HFFc6 (cell line): ENCODE measurements at places on chromosomes 11 and 22.

DNA sequence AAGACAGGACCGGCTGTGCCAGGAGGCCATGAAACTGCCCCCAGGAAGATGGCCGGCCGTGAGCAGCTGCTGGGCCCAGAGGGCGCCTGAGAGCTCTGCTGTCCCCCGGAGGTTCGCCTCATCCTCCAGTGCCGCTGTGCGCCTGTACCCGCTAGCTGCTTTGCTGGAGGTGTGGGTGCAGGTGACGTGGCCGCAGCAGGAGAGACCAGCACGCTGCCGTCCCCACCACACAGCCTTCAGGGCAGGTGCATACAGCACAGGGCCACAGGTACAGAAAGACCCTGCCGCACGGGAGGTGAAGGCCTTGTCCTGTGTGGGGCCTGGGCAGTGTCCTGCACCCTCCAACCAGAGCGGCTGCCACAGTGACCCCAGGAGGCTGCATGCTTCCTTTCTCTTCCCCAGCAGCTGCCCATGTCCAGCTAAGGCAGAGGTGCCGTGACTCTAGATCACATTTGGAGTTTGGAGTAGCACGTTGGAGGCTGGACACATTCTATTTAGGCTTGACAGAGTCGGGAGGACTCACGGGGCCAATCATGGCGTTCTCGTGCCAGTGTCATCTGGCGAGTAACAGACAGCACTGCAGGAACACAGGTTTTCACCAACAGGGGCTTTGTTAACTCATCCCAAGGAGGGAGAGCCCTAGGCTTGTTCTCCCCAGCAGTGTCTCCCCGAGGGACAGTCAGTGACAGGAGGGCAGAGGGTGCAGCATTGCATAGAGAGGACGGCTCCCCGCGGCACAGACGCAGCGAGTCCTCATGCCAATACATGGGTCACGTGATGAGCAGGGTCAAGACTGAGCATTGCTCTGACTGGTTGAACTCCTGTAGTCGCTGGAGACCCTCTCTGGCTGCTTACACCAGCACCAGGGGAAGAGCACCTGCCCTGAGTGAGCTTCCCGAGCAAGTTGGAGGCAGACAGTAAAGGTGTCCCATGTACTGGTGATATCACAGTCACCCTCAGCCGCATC is 18.7 kb upstream of the PANX2 start:
- no peak for DNase-seq

GRCh38 chr11:58513747-58514367 is 6.0 kb upstream of the OR5B21 start:
- DNase-seq, result peak; percentile 59

DNA sequence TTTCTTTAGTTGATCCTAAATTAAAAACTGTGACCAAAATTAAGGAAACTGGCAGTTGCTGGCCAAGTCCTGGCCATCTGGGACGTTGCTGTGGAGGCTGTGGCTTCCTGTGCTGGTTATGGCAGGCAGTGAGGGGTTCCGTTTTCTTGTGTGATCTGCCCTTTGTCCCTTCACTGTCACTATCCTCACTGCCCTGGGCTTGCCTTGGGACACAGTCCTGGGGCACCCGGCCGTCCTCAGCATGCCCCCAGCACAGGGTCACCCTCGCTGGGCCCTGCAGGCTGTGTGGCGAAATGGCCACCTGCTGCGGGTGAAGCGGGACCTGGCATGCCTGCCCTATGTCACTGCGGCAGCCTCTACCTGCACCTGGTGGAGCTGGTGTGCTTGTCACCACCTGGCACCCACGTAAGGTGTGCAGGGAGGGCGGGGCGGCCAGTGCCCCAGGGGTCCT is 52.5 kb upstream of the SLC22A12 start:
- DNase-seq, result no peak

GRCh38 chr11:59766542-59767224 is 11.5 kb downstream of the STX3 start:
- DNase-seq, result no peak

DNA sequence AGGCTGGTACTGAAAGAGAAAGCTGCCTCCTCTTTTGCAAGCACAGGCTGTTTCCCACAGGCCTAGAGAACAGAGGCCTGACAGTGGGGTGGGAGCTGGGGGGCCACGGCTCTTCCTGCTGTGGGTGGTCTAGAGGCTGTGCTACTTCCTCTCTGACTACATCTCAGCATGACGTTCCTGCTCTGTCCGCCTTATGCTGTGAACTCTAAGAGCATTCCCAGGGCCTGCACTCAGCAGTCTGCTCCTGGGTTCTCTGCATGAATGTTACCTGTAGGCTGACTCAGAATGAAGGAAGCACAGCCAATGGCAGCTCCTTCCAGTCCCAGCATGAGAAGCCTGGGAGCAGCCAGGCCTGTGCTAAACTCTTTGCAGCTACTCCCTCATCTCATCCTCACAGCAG is 534.3 kb downstream of the NTM start:
- DNase-seq, result no peak

DNA sequence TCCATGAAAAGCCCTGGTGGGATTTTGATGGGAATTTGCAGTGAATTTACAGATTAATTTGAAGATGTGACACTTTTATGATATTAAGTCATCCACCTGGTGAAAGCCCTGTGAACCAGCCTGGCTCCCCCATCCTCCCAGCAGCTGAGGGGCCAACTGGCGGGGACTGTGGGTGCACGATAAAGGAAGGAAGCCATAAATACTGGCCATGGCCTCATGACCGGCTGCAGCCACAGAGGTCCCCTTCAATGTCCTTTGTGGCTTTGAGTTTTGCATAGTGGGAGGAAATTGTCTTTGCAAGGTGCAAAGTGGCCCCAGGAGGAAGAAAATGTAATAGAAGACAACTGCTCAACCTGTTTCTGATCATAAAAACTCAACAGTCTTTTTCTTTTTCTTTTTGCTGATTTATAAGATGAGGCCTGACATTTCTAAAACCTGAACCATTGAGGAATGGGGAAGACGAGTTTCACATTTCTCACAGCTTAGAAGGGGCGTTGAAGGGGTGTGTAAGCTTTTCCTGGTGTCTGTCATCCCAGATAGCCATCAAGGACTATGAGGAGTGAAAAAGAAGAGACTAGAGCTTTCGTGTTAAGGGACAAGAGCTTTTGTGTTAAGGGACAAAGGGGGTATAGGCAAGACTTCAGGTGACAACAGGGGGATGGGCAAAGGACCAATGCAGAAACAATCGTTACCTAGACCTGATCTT is 6.3 kb upstream of the NDUFV1 start:
- no peak for DNase-seq

DNA sequence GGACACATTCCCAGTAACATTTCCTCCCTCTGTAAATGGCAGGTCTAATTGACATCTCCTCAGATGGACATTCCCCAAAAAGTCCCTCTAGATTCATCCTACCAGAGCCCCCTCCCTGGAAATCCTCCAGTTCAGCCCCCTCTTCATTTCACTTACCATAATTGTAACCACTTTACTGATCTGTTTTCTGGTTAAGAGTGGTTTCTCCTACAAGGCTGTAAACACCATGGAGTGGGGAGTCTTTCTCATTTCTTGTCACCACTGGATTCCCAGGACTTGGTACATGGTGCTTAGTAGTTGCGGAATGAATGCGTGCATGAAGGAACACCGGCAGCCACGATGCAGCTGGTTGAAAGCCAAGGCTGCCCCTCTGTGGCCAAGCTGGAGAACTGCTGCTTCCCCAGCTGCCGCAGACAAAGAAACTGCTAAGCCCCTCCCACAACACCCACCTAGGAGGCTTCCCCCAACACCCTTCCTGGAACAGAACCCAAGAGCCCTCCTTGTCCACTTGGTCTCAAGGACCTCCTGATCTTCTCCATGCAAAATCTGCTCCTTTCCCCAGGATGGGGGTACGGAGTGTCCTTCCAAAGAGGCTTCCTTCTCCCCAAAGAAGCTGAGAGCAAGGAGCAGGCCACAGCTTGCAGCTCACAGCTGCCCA is 18.6 kb upstream of the SCARF2 start:
- DNase-seq, result peak; percentile 70

DNA sequence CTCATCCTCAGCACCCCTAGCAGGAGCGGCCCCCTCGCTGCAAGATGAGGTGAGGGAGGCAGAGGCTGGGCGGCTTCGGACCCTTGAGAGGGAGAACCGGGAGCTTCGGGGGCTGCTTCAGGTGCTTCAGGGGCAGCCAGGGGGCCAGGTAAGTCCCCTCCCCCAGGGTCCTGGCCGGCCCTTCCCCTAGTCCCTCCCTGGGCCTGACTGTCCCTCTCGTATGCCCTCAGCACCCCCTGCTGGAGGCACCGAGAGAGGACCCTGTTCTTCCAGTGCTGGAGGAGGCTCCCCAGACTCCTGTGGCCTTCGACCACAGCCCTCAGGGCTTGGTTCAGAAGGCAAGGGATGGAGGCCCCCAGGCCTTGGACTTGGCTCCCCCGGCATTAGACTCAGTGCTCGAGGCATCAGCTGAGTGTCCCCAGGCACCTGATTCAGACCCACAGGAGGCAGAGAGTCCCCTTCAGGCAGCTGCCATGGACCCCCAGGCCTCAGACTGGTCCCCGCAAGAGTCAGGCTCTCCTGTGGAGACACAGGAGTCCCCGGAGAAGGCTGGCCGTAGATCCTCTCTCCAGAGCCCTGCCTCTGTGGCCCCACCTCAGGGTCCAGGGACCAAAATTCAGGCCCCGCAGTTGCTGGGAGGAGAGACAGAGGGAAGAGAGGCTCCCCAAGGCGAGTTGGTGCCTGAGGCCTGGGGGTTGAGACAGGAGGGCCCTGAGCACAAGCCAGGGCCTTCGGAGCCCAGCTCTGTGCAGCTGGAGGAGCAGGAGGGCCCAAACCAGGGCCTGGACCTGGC is 4.0 kb downstream of the CCDC88B start:
- DNase-seq, result no peak

DNA sequence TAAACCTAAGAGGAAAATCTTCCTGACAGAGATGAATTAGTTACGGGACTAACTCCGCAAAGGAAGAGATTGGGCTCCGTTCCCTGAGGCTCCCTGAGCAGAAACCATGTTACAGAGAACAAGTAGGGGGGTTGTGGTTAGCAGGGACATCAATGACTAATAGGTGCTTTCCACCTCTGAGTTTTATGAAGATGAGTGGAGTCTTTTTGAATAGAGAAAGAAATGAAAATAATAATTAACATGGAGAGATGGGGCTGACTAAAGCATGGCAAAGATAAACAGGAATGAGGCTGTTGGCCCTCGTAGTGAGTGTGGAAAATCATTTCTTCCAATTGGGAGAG is 47.5 kb upstream of the PICALM start:
- DNase-seq, result peak; percentile 81
